Stimulated activated CD8-positive, alpha-beta memory T cell treated with anti-CD3 and anti-CD28 coated beads, Interleukin-4, amount 100 ng/mL, for 1 hour (primary cell): ENCODE measurements at places on chromosomes 2 and 18.

GRCh38 chr2:3476321-3476984 lies 42.9 kb downstream of the ADI1 start:
- DNase-seq, result no peak

- DNase-seq, result no peak
Observed at GRCh38 chr2:193428336-193428818, 1233.6 kb upstream of the TMEFF2 start.

- peak; percentile 60 for DNase-seq
Observed at GRCh38 chr2:43218702-43219382, 7.6 kb downstream of the ZFP36L2 start.

DNA sequence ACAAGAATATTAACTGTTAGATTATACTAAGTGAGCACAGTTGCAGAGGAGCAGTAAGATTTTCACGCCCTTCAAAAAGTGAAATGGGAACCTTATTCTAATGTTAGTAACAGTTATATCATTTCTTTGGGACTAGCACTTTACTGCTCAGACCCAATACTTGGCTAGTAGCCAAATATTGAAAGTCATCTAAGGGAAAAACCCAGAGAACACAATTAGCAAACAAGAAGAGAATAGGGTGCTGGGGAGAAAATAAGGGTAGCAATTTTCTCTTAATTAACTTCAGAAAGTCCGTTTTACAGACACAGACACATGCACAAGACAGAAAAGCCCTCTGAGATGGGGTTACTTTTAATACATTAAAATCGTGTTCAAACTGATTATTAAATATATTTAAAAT lies 71.8 kb downstream of the ID2 start:
- DNase-seq, result no peak

GRCh38 chr2:224946895-224947294 lies 95.4 kb downstream of the DOCK10 start:
- no peak for DNase-seq

GRCh38 chr2:160033732-160034392 lies 28.6 kb downstream of the PLA2R1 start:
- no peak for DNase-seq

DNA sequence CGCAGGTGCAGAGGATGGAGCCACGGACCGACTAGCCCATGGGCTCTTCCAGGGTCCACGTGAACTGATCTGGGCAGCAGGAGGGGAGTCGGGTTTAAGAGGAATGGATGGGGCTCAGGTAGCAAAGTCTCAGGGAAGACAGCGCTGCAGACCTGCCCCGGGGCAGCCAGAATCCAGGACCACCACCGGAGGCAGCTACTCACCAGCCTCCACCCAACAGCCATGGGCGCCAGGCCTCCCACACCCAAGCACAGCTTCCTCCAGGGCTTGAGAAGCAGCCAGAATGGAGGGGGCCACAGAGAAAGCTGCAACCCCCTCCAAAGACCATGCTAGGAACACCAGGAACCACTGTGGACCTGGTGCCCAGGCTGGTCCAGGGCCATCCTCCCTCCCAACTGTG lies 164.3 kb downstream of the TWIST2 start:
- no peak for DNase-seq

GRCh38 chr2:160331258-160332025 lies 131.4 kb upstream of the ITGB6 start:
- no peak for DNase-seq

DNA sequence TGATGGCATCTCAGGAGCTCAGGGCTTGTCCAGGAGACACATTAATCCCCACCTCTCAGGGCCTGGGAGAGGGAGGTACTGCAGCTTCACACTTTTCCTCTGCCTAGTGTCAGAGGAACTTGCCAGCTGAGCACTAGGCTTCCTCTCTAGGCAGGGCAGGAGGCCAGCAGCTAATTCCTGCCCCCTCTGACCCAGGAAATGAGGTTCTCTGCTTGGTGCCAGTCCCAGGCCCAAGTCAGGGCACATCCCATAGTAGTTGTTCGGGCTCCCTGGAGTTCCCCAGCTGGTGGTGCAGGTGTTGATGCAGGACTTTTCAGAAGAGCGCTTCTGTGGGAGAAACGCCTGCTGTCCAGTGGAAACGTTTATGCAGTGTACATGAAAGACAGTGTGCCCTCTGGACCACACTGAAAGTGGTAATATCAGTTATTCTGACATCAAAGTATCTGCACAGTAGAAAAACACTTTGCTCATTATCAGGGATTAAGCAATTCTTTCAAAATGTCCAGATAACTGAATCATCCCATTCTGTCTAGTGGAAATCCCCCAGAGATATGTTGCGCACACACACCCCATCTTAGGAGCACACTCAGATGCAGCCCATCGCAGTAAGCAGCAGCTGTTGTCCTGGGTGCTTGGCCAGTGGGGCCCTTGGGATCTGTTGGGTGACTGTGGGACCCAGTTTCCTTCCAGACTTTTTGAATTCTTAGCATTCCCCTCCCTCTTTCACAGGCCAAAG lies 17.8 kb upstream of the SCLY start:
- no peak for DNase-seq

GRCh38 chr2:233414777-233415570 lies 60.7 kb downstream of the DGKD start:
- DNase-seq, result no peak

DNA sequence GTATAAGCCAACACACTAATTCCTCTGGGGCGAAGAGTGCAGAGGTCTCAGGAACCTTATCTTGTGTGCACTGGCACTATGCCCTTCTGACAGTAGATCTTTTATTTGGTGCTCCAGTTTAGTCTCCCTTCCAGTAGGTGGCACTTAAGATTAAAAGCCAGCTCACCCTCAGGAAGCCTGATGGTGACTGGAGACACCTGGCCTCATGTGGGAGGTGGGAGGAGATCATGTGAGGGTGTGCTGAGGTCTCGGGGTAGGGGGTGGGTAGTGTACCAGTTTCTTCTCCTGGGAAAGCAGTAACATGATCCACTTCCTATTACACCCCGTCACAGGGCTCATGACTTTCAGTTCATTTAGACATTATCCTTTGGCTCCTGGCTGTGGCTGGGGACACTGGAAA lies 654.9 kb downstream of the ADCYAP1 start:
- DNase-seq, result no peak

DNA sequence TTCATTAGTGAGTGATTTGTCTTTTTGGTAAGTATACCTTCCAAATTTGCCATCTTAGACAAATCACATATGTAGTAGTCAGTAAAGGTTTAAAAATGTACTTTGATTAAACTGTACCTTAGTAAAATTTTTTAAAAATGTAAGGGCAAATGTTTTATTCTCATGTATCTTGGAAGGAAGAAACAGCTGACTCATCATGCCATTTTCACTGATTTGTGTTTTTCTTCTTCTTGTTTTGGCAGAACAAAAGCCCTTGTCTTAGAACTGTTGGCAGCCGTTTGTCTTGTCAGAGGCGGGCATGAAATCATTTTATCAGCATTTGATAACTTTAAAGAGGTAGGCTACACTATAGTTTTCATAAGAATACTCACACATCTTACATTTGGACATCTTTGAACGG lies 136.5 kb downstream of the PRPF40A start:
- no peak for DNase-seq

GRCh38 chr2:132645722-132646539 lies 24.1 kb downstream of the LYPD1 start:
- no peak for DNase-seq

GRCh38 chr2:120473522-120474271 lies 127.8 kb downstream of the INHBB start:
- DNase-seq, result no peak

DNA sequence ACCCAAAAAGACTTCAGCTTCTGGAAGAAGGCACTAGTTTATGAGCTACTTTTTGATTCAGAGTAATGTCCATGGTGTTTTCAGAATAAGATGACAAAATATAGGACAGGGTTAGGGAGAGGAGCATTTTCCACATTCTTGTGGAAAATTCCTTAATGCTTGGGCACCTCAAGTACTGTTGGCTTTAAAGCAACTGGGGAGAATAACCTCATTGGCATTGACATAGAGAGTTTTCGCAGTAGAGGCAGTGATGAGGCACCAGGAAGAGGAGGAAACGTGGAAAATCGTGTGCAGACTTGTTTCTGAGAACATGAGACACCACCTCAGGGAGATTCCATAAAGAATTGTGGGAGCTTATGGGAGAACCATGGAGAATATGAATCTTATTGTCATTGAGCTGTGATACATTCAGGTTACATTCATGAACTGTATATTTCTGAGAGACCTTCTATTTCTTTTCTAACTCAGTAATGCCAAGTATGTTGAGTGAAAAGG lies 929.0 kb upstream of the NRXN1 start:
- no peak for DNase-seq

- no peak for DNase-seq
Observed at GRCh38 chr2:183089192-183089851, 10.8 kb downstream of the DUSP19 start.

- DNase-seq, result no peak
Observed at GRCh38 chr2:53755121-53755520, 12.5 kb upstream of the CHAC2 start.

- no peak for DNase-seq
Observed at GRCh38 chr2:242044313-242044590, 174.7 kb downstream of the RTP5 start.

DNA sequence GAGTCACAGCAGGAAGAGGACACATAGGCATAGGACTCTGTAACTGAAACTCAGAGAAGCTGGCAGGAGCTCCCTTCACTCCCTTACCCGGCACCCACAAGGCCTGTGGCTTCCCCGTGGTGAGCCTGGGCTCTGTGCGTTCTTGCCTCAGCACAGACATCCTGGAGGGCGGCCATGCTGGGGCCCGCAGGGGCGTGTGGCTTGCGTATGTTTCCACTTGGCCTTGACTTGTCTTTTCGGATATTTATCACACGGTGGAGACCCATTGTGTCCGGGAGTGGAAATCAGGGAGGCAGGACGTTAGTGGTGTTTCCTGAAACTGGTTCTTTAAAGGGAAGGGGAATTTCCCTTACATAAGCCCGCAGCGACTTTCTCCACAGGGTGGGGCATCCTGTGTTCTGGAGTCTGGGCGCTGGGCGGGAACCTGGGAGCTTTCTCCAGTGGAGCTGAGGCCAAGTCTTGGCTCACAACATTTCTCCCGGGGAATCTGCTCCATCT lies 49.9 kb upstream of the EML6 start:
- DNase-seq, result no peak

GRCh38 chr2:173669271-173669853 lies 295.8 kb downstream of the SP3 start:
- DNase-seq, result no peak

- no peak for DNase-seq
Observed at GRCh38 chr2:233445152-233445830, 91.0 kb downstream of the DGKD start.

DNA sequence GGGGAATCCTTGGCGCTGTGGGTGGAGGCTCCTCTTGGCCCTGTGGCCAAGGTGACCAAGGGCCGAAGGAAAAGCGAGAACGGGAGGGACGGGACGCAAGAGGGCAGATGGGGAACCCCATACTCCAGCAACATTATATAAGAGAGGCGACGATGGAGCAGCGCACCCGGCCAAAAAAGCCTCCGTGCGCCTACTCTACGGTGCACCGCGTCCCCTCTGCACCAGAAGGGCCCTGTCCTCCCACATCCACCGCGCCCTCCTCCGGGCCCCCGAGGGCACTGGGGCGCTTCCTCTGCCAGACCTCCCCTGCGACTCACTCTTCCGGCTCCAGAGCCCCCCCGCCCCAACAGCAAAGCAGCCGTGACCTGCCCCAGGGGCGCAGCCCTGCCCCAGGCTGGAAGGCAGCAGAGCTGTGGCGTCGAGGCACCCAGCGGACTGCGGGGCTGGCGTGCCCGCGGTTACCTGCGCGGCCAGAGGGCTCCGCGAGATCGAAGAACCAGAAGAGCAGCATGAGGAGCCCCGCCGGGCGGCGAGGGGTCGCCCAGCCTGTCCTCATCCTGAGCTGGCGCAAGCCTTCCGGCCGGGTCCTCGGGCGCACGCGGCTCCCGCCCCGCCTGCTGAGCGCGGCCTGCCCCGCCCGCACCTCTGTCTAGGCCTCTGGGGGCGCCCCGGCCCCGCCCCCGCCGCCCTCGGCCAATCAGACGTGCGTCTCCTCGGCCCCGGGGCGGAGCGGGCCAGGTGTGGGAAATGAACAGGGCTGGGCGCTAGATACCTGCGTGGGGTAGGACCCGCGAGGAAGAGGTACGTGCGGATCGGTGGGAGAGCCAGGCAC lies 106.3 kb upstream of the CD302 start:
- DNase-seq, result peak; percentile 65

DNA sequence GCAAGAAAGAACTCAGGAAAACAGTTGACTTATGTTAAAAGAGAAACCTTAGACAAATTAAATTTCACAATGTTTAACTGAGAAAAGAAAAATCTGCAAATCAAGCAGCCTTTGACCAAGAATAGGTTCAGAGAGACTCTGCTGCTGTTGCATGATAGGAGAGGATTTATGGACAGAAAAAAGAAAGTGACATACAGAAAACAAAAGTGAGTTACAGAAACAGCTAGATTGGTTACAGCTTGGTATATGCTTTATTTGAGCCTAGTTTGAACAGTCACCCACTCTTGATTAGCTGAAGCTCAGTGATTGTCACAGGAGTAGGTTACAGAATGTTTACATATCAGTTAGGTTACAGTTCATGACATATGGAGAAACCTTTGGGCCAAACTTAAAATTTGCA lies 258.2 kb upstream of the SPOPL start:
- no peak for DNase-seq

DNA sequence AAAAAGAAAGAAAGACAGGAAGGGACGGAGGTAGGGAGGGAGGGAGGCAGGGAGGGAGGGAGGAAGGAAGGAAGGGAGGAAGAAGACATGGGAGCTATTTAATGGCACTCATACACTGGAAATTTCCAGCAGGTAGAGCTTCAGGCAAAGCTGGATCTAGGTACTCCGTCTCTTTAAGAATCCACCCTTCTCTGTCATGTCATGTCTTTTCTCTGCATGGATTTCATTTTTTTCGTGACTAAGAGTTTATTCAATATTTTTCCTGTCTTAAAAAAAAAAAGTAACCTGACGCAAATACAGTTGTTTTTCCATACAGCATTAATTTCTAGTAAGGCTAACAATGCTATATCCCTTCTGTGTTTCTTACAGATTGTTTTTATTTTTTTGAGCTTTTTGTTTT lies 56.3 kb upstream of the MCFD2 start:
- no peak for DNase-seq

DNA sequence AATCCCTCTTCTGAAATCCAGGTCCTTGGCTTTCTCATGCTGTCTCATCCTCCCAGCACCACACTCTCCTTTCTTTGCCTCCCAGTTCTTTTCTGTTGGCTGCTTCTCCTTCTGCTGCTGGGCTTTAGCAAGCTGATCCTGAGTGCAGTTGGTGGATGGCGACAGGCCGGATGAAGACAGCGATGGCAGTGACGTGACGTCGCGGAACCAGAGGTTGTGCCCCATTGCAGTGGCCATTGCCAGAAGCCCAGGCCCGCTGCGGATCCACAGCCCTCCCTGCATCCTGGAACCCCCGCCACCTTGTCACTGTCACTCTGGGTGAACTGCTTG lies 75.2 kb downstream of the EIPR1 start:
- no peak for DNase-seq

- DNase-seq, result no peak
Observed at GRCh38 chr2:224086226-224086914, 47.3 kb upstream of the SERPINE2 start.

DNA sequence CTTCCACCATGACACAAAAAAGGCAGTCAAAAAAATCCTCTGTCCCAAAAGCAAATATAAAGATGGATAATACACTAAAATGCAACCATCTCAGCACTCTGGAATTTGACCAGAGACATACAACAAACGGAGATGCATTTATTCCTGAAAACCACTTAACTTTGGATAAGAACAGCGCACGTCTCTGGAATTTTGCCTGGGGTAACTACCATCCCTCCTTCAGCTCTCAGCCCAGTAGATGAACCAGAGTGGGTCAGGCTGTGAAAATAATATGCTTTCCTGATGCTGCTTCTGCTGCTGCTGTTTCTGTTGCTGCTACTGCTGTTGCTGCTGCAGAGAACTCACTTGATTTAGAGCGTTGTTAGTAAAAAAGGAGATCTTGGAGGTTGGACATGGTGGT lies 133.8 kb upstream of the ACVR2A start:
- DNase-seq, result no peak
